ENCODE measurements at places on chromosomes 5 and 9. TPM values are rescaled to one million over a fixed set of nuclear protein-coding genes. Genes with fewer than 3 reads are reported as not detected.

Gene IL9
- total RNA-seq, result not detected

Gene UBAP1
- 23.5 TPM for total RNA-seq

Gene CTXN3
- not detected for total RNA-seq

Gene PTPRD
- total RNA-seq, result 5.7 TPM

Gene GPSM1
- 23.4 TPM for total RNA-seq

Data from Daoy (cell line).